SJSA1 (cell line): ENCODE measurements at places on chromosomes 11 and 22. TPM values are rescaled to one million over a fixed set of nuclear protein-coding genes. Genes with fewer than 3 reads are reported as not detected.

CSF2RB gene
- 0.03 TPM in 1 of 2 replicates, not detected in the other for total RNA-seq

NLRP10 gene
- total RNA-seq: not detected in 2 replicates

SCN4B gene
- not detected in 2 replicates for total RNA-seq

OR52H1 gene
- not detected in 2 replicates for total RNA-seq

OR4A16 gene
- total RNA-seq: not detected in 2 replicates

SLCO2B1 gene
- total RNA-seq: 0.13 and 2.2 TPM in 2 replicates

CD3G gene
- total RNA-seq: not detected in 2 replicates

GDPD4 gene
- not detected in 2 replicates for total RNA-seq

OR4D5 gene
- not detected in 2 replicates for total RNA-seq

C1QTNF5 gene
- total RNA-seq: 0.11 TPM in 1 of 2 replicates, not detected in the other

SPTY2D1 gene
- total RNA-seq: 13.3 and 22.1 TPM in 2 replicates

HBB gene
- not detected in 2 replicates for total RNA-seq

NXPE4 gene
- not detected in 2 replicates for total RNA-seq

SLC5A4 gene
- total RNA-seq: not detected in 2 replicates

KCNK4 gene
- 0.31 TPM in 1 of 2 replicates, not detected in the other for total RNA-seq

FBLN1 gene
- total RNA-seq: 25.9 and 38.8 TPM in 2 replicates

MS4A7 gene
- not detected in 2 replicates for total RNA-seq

FGF19 gene
- total RNA-seq: 3.0 and 10.3 TPM in 2 replicates

FOXRED2 gene
- total RNA-seq: 0.88 and 6.3 TPM in 2 replicates

PGAP2 gene
- 6.7 and 16.1 TPM in 2 replicates for total RNA-seq

AGBL2 gene
- 0.45 TPM in 1 of 2 replicates, not detected in the other for total RNA-seq

RAG2 gene
- not detected in 2 replicates for total RNA-seq

COMMD9 gene
- 58.3 and 72.1 TPM in 2 replicates for total RNA-seq

SNX32 gene
- 0.16 TPM in 1 of 2 replicates, not detected in the other for total RNA-seq

AIFM3 gene
- total RNA-seq: not detected in 2 replicates

WT1 gene
- total RNA-seq: not detected in 2 replicates

ISX gene
- total RNA-seq: not detected in 2 replicates

OR56A1 gene
- total RNA-seq: not detected in 2 replicates

VSIG10L2 gene
- total RNA-seq: not detected in 2 replicates

SCGB1D2 gene
- not detected in 2 replicates for total RNA-seq

HSCB gene
- 22.3 and 22.7 TPM in 2 replicates for total RNA-seq

RAB38 gene
- total RNA-seq: not detected in 2 replicates

PTGDR2 gene
- 1.1 TPM in 1 of 2 replicates, not detected in the other for total RNA-seq

SCUBE1 gene
- not detected in 2 replicates for total RNA-seq

OR8G5 gene
- not detected in 2 replicates for total RNA-seq

DTX4 gene
- total RNA-seq: 4.1 and 7.6 TPM in 2 replicates

DNAJB7 gene
- total RNA-seq: not detected in 2 replicates

OR8A1 gene
- total RNA-seq: not detected in 2 replicates

OR4X1 gene
- not detected in 2 replicates for total RNA-seq

ANO5 gene
- total RNA-seq: not detected in 2 replicates
